Kasumi-1 (cell line): ENCODE measurements at places on chromosomes 4 and X.

- peak; percentile 5 for DNase-seq
Observed at GRCh38 chr4:18022572-18023050, 1.1 kb upstream of the LCORL start.

GRCh38 chr4:140720387-140721304, 35.5 kb downstream of the TBC1D9 start:
- no peak for DNase-seq

GRCh38 chr4:72119946-72120345, 88.1 kb downstream of the NPFFR2 start:
- DNase-seq, result no peak

DNA sequence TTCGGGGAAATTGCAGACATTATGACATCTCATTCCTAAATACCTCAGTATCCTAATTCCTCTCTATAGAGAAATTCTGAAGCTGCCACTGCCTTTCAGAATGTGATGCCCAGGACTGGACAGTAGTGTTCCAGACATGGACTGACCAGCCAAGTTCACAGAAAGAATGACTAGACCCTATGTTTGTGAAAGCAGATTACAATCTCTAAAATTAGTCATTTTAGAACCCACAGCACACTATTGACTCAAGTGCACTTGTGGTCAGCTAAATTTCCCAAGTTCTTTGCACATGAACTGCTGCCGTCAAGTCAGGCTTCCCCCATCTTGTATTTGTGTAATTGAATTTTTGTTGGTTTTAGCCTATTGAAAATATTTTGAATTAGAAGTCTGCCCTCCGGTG, 81.0 kb upstream of the ESX1 start:
- DNase-seq, result no peak

DNA sequence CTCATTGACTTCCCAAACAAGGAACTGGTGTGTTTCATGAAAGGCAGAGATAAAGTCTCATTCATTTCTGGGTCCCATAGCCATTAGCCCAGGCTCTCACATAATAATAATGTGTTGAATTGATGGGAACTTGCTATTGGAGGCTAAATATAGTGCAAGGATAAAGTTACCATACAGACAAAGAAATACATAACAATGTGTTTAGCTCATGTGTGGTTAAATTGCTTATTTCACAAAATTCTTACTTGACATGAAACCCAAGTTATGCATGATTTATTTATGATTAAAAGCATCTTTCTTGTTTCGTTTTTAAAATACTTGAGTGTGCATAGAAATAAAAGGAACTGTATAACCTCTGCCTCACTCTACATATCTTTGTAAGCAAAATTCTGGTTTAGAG, 37.3 kb upstream of the LPAR4 start:
- DNase-seq, result no peak

GRCh38 chr4:124640022-124640730, 72.4 kb downstream of the ANKRD50 start:
- DNase-seq, result no peak

GRCh38 chr4:188400451-188400850, 261.2 kb downstream of the TRIML1 start:
- DNase-seq, result no peak

- no peak for DNase-seq
Observed at GRCh38 chrX:41526925-41527324, 79.8 kb downstream of the NYX start.

DNA sequence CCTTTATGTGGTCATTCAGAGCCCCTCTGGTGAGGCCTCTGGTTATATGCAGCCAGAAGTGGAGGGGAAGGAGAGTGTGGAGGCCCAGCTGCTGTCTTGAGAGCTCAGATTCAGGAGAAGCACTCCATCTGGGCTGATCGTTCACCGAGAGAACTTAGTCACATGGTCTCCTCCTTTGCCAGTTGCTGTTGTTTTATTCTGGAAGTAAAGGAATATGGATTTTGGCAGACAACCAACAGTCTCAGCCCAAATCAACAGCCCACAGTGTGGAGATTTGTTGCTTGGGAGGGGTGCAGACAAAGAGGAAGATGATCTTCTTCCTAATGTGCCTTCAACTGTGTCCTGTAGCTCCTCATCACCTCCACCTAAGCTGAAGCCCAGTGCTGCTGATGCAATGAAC, 355.4 kb downstream of the ANK2 start:
- DNase-seq, result no peak

GRCh38 chrX:153740631-153741222, 16.1 kb downstream of the ABCD1 start:
- DNase-seq, result no peak

- no peak for DNase-seq
Observed at GRCh38 chr4:88820698-88821415, 123.2 kb upstream of the NAP1L5 start.

DNA sequence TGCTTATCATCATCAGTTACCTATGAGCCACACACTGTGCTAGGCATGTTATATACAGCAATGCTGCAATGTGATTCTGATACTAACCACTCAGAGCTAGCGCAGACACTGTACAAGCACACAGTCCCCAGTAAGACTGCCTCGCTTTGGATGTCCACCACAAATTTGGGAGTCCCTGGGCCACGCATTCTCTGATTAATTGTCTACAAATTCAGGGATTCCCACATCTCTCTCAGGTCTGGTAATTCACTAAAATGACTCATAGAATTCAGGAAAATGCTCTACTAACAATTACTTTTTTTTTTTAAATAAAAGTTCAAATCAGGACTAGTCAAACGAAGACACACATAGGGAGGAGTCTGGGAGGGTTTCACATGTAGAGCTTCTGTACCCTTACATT, 652.1 kb upstream of the AADAT start:
- DNase-seq, result no peak

- DNase-seq, result no peak
Observed at GRCh38 chr4:144347121-144347520, 206.6 kb upstream of the GYPA start.

GRCh38 chr4:4876945-4877661, 17.6 kb downstream of the MSX1 start:
- DNase-seq, result no peak

- DNase-seq, result no peak
Observed at GRCh38 chr4:48223633-48224295, 45.9 kb downstream of the TEC start.

- no peak for DNase-seq
Observed at GRCh38 chrX:1486749-1487361, 34.1 kb upstream of the ASMTL start.

- DNase-seq, result no peak
Observed at GRCh38 chr4:87982446-87983010, 7.0 kb downstream of the SPP1 start.

- DNase-seq, result peak; percentile 76
Observed at GRCh38 chr4:123744664-123745290, 348.2 kb downstream of the SPRY1 start.

GRCh38 chrX:9611436-9612145, 146.7 kb downstream of the TBL1X start:
- DNase-seq, result no peak

DNA sequence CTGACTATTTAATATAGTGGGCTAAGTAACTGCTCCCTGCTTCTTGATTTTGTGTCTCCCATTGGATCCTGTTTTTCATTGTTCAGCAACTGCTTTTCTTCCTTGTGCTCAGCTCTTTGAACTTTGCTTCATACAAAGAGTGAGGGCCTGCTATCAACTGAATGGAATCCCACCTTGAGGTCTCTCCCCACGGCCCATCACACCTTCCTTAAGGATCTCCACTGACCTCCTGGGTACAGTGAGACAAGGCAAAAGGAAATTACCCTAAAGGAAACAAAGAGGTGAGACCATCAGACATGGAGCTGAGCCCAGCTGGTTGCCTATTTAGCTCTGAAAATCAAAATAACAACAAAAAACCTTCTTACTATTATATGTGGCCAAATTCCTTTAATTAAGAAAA, 91.3 kb upstream of the RPL34 start:
- no peak for DNase-seq

- DNase-seq, result no peak
Observed at GRCh38 chr4:95428291-95429070, 120.3 kb downstream of the UNC5C start.

DNA sequence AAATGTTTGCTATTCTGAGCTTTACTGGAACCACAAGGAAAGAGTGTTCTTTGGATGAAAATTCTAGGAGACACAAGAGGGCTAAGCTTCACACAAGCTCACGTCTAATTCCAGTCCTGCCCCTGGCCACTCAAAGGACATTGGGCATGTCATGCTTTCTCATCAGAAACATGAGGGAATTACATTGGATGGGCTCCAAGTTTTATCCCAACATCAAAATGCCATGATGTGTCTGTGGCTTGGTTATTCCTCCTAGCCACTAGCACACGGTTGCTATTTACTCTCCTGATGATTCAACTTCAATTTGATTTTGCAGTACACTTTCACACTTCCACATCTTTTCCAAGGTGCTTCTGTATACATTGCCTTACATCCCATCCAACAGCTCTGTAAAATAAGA, 149.6 kb upstream of the FAM9B start:
- DNase-seq, result no peak

- no peak for DNase-seq
Observed at GRCh38 chrX:20712811-20713210, 446.1 kb upstream of the RPS6KA3 start.

GRCh38 chrX:127405946-127406345, 586.4 kb downstream of the PRR32 start:
- DNase-seq, result no peak

DNA sequence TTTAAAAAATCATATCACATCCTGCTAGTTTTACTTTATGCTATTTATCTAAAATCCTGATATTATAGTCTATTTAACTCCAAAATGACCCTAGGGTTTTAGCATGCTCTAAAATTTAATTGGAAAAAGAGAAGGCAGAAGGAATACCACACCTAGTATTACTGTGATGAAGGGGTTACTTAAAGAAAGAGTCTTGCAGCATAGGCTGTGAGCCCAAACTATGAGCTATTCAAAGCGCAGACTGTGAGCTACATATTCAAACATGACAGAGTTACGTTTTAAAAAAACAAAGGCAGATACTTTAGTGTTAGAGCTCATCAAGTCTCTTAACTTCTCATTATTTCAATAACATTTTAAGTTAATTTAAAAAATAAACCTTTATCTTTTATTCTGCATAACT, 247.7 kb upstream of the ETNPPL start:
- DNase-seq, result no peak
